ENCODE measurements at places on chromosomes 2 and 18.
A peak's percentile ranks its signal among the peaks of the same experiment; 100 is the strongest.

DNA sequence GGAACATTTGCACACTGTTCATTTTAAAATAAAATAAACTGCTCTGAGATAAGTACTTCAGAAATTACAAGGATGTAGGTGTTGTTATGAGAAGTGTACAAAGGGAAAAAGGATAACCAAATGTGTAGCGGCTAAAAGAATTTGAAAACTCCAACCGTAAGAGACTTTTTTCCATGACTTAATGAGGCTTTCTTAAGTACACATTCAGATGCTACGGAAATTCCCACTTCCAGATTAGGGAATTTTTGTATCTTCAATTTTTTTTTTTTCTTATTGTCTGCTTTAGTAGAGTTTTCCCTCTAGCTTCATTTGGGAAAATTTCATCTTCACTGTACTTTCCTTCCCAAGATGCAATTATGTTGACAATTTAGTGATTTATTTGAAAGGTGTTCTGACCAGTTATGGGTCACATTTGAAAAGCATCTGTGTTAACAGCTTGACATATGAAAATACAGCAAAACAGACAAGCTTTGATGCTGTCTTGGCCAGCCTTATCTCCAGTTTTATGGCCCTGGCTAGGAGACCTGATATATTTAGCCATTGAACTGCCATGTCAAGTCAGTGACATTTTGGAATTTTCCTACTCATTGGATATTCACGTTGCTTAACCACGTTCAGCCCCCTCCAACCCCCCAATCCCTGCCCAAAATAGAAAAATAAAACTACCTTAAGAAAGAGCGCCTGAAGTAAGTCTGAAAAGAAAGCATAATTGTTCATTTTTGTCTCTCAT lies 105.6 kb downstream of the FEZ2 start:
- no peak for DNase-seq

GRCh38 chr18:48975120-48975816 lies 24.5 kb upstream of the SMAD7 start:
- DNase-seq: no peak

DNA sequence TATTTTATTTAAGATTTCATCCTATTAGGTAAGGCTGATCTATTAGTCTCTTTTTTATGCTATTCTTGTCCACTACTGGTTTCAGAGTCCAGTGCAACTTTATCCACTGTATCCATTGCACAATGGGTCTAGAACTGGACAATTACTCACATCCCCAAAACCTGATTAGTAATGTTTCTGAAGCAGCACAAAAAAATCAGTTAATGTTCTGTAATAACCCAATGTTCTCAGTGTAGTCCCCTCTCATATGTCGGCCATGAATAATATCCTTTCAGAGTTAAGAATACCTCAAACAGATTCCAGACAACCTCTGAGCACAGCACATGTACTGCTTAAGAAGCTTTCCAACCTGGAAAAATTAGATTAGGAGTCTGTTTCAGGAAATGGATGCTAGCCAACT lies 29.7 kb downstream of the MGAT4A start:
- no peak for DNase-seq

DNA sequence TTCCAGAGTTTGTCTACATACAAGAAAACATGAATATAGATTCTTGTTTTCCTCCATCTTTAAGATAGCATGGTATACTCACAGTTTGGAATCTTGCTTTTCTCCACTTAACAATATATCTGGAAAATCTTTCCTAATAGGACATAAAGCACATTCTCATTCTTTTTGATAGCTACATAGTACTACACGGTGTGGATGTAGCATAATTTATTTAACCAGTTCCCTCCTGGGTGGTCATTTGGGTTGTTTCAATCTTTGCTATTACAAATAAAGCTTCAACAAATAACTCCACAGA lies 19.7 kb downstream of the MXD1 start:
- no peak for DNase-seq

- no peak for DNase-seq
These were observed 162.3 kb downstream of the TNS1 start for GRCh38 chr2:217840522-217840921.

DNA sequence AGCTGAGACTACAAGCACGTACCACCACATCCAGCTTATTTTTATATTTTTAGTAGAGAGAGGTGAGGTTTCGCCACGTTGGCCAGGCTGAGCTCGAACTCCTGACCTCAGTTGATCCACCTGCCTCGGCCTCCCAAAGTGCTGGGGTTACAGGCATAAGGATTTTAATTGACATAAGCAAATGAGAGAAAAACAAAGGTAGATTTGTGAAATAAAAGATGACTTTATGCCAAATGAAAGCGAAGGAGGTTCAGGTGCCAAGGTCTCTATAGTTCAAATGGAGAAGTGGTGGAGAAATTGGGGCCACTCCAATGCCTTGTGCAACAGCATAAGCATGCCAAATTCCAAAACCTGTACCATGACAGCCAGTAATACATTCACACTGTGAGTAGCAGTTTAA lies 180.6 kb downstream of the MREG start:
- DNase-seq: no peak

DNA sequence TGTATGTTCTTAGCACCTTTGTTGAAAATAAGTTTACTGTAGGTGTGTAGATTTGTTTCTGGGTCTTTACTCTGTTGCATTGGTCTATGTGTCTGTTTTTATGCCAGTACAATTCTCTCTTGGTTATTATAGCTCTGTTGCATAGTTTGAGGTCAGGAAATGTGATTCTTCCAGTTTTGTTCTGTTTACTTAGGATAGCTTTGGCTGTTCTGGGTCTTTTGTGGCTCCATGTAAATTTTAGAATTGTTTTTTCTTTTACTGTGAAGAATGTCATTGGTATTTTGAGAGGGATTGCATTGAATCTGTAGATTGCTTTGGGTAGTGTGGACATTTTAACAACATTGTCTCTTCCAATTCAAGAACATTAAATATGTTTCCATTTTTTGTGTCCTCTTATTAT lies 69.1 kb downstream of the ANKRD62 start:
- no peak for DNase-seq

- no peak for DNase-seq
These were observed 24.1 kb upstream of the PLEKHM3 start for GRCh38 chr2:208049441-208049840.

DNA sequence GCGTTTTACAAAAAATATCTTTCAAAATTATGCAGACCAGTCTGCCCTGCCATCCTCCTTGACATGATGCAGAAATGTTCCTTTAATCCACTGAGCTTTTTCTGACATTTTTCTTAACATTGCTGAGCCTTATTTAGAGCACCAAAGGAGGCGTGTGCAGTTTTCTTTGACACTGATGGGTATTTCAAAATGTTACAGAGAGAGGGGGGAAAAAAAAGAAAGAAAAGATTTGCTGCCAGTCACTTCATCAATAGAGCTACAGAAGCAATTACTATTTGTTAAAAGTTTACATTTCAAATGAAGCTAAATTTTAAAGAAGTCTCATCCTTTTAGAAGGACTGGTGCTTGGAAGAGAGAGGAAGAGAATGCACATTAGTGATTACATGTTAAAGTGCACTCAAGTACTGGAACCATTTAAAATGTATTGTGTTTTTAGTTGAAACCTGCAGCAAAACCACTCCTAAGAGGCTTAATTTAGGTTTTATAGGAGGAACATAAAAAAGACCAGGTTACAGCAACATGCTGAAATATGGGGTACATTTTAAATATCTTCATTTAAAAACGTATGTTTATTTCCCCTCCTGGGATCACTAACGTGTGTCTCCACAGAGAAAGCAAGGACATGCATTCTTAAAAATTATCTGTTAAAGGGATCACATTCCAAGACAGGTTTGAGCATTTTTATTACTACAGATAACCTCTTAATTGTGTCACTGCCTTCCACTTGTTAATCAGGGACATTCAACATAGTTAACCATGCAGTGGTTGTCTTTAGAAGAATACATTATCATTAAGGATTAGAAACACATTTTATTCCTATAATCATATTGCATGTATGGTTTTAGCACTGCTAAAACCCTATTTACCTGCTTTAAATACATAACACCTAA lies 258.4 kb downstream of the MEIS1 start:
- DNase-seq: no peak

- peak; percentile 5 for DNase-seq
These were observed 108.6 kb downstream of the MAP4K4 start for GRCh38 chr2:101806123-101806522.
